ENCODE measurements at places on chromosomes 12 and 14.

DNA sequence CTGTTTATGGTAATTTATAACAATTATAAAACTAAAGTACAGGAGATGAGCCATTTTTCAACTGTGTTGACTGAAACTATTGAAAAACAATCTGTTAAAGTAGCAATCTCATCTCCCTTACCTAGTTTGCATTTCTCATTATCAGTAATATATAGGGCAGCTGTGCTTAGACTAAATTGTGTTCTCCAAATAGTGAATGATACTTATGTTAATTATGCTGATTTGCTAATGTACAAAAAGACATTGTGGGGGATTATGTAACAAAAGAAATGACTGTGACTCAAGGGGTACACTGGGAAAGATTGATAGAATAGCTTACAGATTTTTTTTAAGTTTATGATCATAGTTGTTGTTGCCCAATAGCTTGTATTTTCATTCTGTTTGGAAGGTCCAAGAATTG, 207.7 kb downstream of the FUT8 start:
- no peak for DNase-seq

DNA sequence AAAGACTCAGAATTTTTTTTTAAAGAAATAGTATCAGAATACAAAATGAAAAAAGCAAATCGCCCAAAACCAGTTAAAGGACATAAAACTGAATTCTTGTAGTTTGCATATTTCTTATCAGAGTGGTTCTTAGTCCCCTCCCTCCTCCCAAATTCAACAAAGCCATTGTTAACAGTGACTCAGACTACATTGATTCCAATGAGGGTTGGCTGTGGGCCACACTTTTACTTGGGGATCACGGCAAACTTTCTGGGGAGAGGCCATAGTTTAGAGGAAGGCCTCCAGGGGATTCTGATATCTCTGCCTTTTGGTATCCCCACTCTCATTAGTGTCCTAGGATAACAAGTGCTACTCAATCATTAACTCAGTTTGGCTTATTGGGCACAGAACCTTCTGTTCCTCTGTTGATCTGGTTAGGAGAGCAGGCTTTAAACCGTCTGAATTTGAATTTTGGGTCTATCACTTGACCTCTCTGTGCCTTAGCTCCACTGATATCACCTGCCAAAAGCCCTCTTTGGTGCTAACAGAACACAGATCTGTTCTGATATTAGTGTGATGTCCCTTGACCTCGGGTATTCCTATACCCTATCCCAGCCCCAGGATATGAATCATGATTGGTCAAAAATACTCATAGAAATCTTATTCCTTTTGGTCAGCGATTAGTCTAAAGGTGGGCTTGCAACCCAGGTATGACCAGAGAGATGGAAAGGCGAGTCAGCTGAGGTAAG, 45.2 kb upstream of the APPL2 start:
- no peak for DNase-seq

- no peak for DNase-seq
These were observed 2.8 kb downstream of the ETFBKMT start for GRCh38 chr12:31662176-31662849.

DNA sequence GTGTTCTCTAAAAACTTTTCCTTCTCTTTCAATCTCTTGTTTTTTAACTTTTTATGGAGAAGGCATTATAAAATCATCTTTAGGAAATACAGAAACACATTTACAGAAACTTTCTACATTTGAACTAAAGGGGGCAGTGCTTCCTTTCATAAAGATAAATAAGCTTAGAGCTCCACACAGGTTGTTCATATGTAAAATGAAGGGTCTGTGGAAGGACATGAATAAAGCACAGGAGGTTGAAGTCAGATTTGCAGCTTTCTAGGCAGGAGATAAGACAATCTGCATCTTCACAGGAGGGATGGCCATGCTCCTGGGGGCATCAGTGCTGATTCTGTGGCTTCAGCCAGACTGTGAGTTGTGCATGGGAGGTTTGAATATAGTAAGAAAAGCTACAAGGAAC, 426.0 kb downstream of the DAD1 start:
- peak; percentile 4 for DNase-seq

GRCh38 chr14:69013943-69014782, 35.1 kb upstream of the ACTN1 start:
- DNase-seq, result peak; percentile 60

GRCh38 chr14:52248057-52248456, 19.4 kb upstream of the PTGDR start:
- no peak for DNase-seq

- DNase-seq, result peak; percentile 63
These were observed 98.0 kb downstream of the VCPKMT start for GRCh38 chr14:50018201-50018932.

- DNase-seq, result peak; percentile 90
These were observed 11.2 kb downstream of the MAP4K5 start for GRCh38 chr14:50520947-50521815.

DNA sequence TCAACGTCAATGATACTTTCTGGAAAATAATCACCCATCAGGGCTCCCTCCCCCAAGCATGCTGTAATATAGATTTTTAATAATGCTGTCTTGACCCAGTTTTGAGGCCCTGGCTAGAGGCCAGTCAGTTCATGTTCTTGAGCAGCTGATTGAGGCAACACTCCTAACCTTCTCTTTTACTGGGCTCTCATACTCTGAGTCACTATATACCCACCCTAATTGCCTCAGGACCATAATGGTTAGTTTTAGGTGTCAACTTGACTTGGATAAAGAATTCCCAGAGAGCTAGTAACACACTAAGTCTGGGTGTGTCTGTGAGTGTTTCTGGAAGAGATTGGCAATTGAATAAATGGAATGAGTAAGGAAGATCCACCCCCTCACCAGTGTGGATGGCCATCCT, 527.0 kb upstream of the ATP2B1 start:
- peak; percentile 58 for DNase-seq

- DNase-seq, result no peak
These were observed 68.0 kb downstream of the GSC start for GRCh38 chr14:94701861-94702370.

DNA sequence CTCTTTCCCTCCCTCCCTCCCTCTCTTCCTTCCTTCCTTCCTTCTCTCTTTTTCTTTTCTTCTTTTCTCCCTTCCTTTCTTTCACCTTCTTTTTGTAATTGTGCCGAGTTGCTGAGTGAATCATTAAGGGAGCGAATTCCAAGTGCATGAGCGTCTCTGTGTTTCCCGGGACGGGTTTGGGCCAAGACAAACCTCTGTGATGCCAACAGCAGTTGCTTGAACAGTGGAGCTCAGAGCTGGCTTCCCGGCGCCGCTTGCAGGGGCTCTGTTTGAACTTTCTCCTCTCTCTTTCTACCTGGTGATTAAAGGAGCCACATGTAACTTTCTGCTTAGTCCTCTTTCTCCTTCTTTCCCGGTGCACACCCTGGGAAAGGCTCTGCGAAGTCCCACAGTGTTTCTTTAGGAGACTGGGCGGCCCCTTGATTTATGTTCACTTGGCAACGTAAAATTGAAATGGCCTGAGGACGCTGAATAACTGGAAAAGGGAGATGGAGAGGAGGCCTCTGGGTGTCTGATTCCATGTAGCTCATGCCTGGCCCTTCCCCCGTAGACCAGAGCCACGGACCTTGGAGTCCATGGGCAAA, 33.7 kb upstream of the MAP1LC3B2 start:
- DNase-seq, result peak; percentile 96

GRCh38 chr14:51069055-51069454, 25.9 kb downstream of the TRIM9 start:
- peak; percentile 22 for DNase-seq

DNA sequence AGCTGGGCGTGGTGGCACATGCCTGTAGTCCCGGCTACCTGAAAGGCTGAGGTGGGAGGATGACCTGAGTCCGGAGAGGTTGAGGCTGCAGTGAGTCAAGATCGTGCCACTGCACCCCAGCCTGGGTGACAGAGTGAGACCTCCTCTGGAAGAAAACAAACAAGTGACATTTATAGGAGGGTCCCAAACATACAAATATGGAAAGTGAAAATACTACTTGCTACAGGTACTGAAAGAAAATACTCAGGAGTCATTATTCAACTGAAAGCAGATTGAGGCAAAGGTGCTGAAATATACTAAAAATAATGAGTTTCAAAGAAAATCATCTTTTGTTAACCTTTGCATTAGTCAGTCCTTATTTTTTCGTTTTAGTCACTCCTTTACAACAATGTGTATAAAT, 53.5 kb downstream of the ETV6 start:
- no peak for DNase-seq

GRCh38 chr14:77822307-77822706, 22.4 kb downstream of the ADCK1 start:
- DNase-seq, result no peak

GRCh38 chr12:104877103-104877705, 80.9 kb downstream of the SLC41A2 start:
- DNase-seq, result peak; percentile 73

GRCh38 chr12:12461923-12462315, 100.7 kb downstream of the DUSP16 start:
- DNase-seq, result no peak

DNA sequence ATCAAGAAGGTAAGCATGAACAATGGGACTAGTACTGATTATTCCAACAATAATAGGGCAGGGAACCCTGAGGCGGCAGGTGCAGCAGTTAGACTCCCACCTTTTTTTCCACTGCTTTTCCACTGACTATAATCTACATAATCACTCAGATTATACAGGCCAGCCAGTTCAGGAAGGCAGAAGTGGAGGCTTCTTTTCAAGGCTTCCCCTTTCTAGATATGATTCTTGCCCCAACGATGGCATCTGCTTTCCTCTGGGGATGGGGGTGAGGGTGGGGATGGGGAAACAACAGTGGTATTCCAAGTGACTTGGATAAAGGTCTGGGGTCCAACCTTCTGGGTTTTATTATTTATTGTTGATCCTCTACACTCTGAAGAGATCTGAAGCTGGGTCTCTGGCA, 331 bp downstream of the NCKAP1L start:
- no peak for DNase-seq

GRCh38 chr12:52867642-52868041, 18.8 kb upstream of the KRT78 start:
- peak; percentile 15 for DNase-seq

- no peak for DNase-seq
These were observed 106.6 kb downstream of the OTOGL start for GRCh38 chr12:80205960-80206359.

- DNase-seq, result no peak
These were observed 29.2 kb downstream of the KCNJ8 start for GRCh38 chr12:21745258-21745657.

DNA sequence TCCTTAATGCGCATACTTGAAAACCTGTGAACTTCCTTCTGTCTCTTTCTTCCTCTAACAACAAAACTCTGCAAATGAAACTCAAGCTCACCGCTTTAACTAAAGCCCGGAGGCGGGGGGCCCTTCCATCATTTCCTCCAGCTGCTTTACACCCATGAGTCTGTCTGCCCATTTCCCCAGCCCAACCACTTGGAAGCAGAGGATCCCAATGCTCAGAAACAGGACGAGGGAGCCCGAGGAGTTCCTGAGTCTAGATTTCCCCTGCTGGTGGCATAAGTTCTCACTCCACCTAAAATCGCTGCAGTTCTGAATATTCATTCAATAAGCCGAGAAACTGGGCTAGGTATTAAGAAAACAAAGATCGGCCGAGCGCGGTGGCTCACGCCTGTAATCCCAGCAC, 30.8 kb downstream of the GPR19 start:
- DNase-seq, result no peak

DNA sequence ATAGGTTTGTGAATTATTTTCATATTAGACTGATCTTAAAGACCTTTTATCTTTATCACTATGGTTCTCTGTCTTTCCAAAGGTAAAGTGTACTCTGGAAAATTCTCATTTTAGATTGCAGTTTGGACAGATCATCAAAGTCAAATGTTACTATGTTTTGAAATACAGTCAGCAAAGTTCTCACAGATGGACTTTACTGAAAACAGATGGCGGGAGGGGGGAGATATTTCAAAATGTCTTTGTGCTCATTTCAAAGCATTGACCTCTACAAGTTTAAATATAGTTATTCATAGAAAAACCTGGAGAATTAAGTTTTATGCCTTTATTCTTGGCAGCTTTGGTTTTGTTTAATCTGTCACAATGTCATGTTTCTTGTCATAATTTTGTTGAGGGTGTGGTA, 51.8 kb upstream of the LRTM2 start:
- no peak for DNase-seq

DNA sequence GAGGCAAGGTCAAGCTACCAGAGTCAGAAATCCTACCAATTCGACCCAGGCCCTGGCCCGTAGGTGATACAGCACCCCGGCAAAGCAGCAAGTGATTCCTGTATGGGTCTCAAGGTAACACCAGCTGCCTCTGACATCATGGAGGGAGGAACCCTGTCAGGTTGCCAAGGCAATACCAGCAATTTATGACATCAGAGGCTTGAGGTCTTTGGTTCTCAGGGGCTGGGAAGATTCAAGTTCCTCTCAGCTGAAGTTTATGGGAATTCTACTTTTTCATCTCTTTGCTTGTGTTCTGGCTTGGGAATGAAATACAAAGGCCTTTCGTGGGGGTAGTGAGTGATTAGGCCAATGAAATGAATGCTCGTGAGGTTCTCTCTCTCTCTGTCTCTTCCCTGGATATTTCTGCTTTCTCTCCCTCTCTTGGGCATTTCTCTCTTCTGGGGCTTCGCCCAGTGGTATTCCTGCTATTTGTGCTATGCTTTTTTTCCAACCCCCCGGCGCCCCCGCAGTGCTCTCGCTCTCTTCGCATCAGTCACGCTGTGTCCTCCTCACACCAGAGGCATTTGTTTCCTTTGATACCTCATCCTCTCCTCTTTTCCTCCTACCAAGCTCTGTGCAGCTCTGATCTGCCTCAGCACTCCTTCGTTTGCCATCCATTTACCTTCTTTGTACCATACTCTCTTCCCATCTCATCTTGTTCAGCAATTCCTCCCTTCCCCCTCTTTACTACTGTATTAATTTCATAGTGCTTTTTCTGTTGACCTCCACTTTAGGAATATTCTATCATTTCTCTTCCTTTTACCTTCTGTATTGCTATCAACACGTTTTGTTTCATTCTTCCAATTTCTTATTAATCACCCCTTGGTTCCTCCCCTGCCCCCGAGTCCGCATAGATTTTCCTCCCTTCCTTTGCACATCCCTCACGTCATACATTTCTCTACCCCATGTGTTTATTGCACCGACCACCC, 2.9 kb downstream of the ZFHX2 start:
- peak; percentile 61 for DNase-seq

- no peak for DNase-seq
These were observed 29.4 kb downstream of the SYNE3 start for GRCh38 chr14:95486875-95487668.

DNA sequence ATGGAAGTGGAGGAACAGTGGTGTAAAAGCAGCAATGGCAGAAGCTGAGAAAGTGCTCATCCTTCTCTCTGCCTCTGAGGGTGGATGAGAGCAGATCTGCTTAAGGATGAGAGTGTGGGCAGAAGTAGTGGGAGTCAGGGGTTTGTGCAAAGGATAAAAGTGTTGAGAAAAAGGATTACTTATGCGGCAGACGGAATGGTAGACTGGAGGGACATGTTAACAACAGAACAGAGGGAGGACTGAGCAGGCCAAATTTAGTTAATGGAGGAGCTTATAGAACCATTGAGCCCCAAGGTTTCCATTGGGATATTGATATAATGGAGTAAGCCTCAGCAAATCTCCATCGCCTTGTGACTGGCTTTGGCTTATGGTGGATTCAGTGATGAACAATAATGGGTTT, 25.5 kb downstream of the TRHDE start:
- DNase-seq, result no peak

All from GM23248 (cell line).